ENCODE measurements at places on chromosomes 7 and 10. TPM values are rescaled to one million over a fixed set of nuclear protein-coding genes. Genes with fewer than 3 reads are reported as not detected.

Gene NACAD
- total RNA-seq, result 3.7 TPM

Gene AP5Z1
- total RNA-seq, result 72.5 TPM

Gene UBE2D4
- 19.5 TPM for total RNA-seq

Gene LRRC18
- total RNA-seq, result not detected

Gene ERVW-1
- not detected for total RNA-seq

Gene PLAU
- 40.7 TPM for total RNA-seq

Gene XRCC2
- total RNA-seq, result 0.92 TPM

Measured in spleen (tissue), 13 donors.